ENCODE measurements at places on chromosomes 7 and 10.

DNA sequence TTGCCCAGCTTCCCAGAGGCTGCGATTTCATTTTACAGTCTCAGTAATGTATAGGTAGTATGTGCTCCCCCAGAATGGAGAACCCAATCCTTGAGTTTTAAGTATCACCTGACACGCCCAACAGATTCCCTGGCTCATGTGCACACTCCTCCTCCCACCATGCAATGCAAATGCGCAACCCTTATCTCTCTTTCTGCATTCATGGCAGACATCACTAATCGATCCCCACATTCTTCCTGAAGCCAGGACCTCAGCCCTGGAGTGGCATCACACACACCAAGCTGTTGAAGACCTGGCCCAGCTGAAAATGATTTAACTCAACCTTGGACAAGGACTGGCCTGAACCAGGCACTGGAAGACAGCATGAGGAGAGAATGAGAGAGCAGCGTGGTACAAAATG is 68.4 kb downstream of the ZRANB1 start:
- DNase-seq = peak; percentile 36

GRCh38 chr10:43922335-43923280 is 273.9 kb upstream of the ZNF32 start:
- DNase-seq = no peak

DNA sequence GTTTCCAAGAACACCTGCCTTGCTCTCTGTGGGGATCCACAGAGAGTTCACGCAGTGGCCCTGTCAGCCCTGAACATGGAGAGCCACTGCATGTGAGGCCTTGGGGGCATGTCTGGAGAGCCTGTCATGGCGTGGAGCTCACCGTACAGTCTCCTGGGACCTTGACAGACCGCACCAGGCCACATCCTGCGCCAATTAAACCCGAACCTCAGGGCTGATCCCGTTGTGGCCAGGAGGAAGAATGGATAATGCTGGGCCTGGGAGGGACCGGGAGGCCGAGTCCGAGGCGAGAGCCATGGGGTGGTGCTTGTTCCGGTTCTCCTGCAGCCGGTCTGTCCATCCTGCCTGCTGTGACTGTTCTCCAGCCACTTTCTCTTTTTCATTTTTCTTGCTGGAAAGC is 68.7 kb downstream of the DNAJB6 start:
- DNase-seq = no peak

DNA sequence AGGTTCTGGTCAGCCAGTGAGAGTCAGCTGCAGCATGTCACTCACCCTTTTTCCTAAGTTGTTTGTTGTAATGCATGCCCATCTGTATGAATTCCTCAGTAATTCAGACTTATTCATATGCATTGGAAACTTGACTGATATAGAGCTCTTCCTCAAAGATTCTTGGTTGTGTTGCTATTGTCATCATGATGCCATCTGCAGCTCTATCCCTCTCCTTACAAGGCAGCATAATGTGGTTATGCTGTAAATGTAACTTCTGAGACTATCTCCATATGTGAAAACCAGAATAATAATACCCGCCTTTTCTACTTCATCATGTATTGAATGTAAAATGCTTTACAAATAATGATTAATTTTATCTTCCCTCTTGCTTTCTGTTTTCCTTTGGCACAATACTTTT is 252.6 kb upstream of the MTPN start:
- DNase-seq = no peak

DNA sequence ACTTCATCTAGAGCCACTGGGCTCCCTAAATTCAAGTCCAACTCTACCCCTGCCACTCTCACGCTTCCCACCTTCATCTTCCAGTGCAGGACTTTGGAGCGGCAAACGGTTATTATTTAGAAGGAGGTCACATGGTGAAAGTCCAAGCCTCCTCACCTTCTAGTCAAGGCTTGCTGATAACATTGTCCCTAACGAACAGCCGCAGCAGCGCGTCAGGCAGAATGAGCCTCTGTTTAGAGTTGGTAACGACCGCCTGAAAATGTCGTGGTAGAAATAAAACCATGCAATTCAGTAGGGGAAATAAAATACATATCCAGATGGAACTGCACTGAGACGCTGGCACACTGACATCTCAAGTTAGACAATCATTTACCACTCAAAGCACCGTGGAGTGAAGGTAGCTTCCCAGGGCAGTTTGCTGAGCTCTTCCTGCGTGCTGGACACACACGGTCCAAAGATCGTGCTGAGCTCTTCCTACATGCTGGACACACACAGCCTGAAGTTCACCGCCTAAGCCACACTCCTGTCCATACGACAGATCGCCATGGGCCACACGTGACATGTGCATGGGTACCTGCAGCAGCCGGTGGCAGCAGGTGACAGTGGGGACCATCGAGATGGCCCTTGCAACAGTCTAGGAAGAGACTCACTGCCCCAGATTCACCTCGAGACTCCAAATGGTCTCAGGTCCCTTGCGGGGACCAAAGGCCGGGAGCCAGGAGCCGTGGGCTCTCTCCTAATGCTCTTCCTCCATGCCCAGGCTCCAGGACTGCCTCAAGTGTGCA is 323.5 kb downstream of the PTPRN2 start:
- DNase-seq = peak; percentile 62

DNA sequence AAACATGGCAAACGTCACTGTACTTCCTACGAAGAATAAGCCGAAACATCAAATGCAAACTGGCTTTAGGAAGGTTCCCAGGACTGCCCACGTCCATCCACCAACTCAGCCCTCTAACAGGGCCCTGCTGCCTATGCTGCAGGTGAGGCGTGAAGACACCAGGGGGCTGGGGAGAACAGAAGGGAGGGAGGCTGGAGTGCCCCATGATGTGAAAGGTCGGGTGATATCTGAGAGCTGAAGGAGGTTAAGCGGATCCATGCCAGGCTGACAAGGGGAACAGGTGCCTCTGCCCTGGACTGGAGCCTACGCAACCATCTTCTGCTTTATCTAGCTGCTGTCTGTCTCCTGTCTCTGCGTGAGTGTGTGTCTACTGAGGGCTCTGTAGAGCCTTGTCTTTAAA is 40.2 kb upstream of the ATP6V0A4 start:
- DNase-seq = no peak

- DNase-seq = no peak
These were observed 69.0 kb downstream of the SEC61G start for GRCh38 chr7:54690050-54690443.

DNA sequence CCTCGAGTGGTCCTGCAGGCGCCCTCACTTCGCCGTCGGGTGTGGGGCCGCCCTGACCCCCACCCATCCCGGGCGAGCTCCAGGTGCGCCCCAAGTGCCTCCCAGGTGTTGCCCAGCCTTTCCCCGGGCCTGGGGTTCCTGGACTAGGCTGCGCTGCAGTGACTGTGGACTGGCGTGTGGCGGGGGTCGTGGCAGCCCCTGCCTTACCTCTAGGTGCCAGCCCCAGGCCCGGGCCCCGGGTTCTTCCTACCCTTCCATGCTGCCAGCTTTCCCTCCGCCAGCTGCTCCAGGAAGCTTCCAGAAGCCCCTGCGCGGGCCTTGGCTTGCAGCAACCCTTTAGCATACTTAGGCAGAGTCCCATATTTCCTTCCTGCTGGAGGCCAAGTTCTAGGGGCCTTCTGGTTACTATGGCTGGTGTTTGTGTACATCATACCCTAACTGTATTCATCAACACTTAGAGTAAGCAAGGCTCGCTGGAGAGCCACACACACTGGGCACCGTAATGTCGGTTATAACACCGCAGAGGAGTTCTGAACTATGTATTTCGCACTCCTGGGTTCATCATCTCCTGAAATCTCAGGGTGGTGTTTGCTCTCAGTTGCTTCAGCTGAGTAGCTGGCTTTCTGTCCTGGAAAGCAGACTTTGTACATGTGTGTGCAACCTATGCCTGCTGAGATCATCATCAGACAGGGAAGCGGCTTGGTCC is 471 bp downstream of the MGMT start:
- peak; percentile 85 for DNase-seq

GRCh38 chr10:116669832-116670644 is 49.3 kb downstream of the PNLIPRP2 start:
- DNase-seq = peak; percentile 73

DNA sequence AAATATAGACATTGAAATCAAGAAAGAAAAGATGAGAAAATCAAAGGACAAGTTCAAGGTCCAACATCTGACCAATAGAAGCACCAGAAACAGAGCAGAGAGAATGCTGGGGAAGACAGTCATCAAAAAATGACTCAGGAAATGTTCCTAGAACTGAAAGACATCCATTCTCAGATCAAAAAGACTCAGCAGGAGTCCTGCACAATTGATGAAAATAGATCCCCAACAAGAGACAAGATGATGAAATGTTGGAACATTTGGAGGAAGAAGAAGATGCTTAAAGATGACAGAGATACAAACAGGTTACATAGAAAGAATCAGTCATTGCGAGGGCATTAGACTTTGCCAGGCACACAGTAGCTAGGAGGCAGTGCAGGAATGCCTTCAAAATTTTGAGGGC is 30.0 kb upstream of the EIF5AL1 start:
- DNase-seq = no peak

GRCh38 chr10:78529262-78529661 is 495.6 kb downstream of the RPS24 start:
- DNase-seq = no peak

- no peak for DNase-seq
These were observed 32.2 kb downstream of the CALML5 start for GRCh38 chr10:5467207-5467535.

DNA sequence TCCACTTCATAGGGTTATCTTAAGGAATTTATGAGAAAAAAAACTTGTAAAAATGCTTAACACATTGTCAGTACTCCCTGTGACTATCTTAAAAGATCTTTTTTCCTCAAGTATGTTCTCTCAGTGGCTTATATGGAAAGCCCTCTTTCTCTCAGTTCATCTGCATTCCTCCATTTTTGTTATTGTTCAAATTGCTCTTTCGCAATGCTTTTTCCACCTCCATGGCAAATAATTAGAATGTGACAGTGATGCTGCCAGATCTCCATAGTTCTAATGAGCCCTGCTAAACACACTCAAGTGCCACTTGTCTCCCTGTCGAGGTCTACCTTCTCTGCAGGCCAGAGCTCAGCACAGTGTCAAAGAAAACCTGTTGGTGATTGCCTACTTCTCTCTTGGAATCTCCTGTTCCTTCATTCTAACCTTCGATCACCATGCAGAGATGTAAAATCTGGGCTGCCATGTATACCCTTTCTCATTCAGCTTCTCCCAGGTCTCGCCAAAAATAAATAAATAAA is 37.2 kb upstream of the ABCB5 start:
- no peak for DNase-seq

DNA sequence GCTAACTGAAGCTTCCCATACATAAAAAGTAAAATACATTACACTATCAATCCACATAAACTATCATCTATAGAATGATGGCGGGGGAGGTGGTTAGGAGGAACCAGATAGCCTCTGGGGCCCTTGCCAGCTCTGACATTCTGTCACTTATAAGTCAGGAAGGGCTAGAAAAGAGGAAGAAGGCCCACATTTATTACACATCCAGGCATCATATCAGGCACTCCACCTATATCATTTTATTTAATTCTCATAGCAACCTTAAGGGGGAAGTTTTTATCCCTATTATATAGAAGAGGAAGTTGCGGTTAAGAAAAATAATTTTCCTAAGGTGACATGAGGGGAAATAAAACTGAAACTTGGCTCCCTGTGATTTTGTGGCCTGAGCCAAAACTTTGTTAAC is 29.9 kb downstream of the HEPACAM2 start:
- no peak for DNase-seq

DNA sequence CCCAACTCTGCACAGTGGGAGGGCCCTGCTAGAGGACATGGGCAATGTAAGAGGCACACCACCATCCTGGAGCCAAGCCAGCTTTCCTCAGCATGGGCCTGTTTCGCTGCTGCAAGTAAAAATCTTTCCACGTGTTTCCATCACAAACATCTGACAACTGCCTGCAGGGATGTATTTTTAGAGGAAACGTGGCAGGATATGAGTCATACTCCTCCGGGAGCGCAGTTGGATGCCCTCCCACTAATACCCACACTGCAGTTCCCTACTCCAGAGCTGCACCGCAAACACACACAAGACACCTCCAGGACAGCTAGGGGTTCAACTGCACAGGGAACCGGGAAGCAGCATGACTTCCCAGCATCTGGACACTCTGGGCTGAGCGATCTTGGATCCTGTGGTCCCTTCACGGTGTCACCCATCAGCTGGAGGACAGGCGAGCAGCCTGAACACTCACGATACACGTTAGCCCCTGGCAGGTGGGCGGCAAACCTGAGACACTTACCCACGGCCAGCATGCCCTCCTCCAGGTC is 26.1 kb downstream of the PLAC9 start:
- peak; percentile 95 for DNase-seq

- DNase-seq = peak; percentile 93
These were observed 671 bp upstream of the PAXIP1 start for GRCh38 chr7:155003376-155004214.

- DNase-seq = peak; percentile 84
These were observed 94.9 kb downstream of the LYZL2 start for GRCh38 chr10:30534465-30535144.

DNA sequence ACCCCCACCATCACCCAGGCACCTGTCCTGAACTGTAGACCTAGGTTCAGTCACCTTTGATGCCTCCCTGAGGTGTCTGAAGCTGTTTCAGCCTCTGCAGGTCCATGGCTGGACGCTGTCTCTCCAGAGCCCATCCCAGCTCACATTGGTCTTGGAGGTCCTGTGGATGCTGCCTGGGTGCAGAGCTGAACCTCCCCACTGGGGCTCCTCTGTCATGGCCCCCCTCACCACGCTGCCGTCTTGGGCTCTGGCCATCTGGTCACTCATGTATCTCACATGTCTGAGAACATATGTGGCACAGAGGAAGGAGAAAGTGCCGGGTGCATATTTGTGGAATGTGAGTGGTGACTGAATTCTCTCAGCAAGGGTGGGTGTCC is 108.9 kb downstream of the NKX6-2 start:
- DNase-seq = no peak

All from posterior vena cava (tissue), 2 donors.